Right ventricle myocardium superior (tissue), 1 donor: ENCODE measurements at places on chromosomes 13 and 19. TPM values are rescaled to one million over a fixed set of nuclear protein-coding genes. Genes with fewer than 3 reads are reported as not detected.

FREM2 gene
- total RNA-seq = 0.03 TPM

SETDB2 gene
- 13.4 TPM for total RNA-seq

GRCh38 chr13:76213423-76213904 is 577.3 kb downstream of the LMO7 start:
- DNase-seq = no peak

GRCh38 chr13:28805193-28805819 is 14.8 kb upstream of the MTUS2 start:
- DNase-seq = peak; percentile 54

GRCh38 chr13:49303533-49304252 is 56.0 kb downstream of the CDADC1 start:
- DNase-seq = no peak

DNA sequence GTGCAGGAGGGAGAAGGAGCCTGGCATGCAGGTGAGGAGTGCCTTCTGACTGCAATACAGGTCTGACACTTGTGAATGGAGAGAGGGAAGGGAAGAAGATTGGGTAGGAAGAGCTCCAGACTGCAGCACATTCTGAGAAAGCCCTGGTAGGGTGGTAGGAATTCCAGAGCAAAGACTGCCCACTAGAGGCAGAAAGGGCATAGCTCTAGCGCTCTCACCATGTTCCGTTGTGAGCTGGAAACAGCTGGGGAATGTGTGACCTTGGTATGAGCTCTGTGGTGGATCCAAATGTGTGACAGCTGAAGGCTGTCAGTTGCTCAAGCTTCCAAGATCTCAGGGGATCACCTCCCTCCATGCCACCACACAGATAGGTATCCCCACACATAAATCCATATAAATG is 2.9 kb upstream of the MTUS2 start:
- no peak for DNase-seq

DNA sequence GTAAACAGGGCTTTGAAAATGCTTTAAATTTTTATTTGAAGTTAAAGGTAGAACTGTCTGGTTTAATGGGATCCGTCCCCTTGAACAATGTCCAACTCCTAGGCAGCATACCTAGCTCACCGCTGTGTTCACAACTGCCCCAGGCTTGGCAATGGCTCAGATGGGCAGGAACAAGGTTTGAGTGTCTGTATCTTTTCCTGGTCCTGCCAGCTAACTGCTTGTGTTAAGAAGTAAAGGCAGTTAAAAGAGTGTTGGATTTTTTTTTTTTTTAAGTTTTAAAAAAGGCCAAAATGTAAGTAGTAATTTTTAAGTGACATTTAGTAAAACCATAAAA is 66.7 kb upstream of the FNDC3A start:
- peak; percentile 42 for DNase-seq

GRCh38 chr19:4593409-4593851 is 33.9 kb upstream of the SEMA6B start:
- no peak for DNase-seq

ZNF723 gene
- total RNA-seq = not detected

GRCh38 chr19:45591004-45591637 is 6.5 kb upstream of the OPA3 start:
- peak; percentile 51 for DNase-seq

IGSF23 gene
- total RNA-seq = not detected

DNA sequence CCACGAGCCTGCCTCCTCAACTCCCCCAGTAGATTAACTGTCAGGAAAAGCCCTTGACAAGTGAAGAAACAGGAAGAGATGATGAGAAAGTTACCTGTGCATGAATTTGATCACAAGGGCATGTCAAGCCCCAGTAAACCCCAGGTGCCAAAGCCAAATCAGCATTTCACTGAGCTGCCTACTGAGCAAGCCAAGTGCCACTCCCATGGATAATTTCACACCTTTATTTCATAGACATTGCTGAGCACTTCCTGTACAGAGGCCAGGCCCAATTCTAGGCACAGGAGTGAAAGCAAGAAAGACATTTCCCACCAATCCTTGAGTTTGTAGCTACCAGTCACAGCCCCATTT is 2.4 kb downstream of the GADD45GIP1 start:
- DNase-seq = no peak

DNA sequence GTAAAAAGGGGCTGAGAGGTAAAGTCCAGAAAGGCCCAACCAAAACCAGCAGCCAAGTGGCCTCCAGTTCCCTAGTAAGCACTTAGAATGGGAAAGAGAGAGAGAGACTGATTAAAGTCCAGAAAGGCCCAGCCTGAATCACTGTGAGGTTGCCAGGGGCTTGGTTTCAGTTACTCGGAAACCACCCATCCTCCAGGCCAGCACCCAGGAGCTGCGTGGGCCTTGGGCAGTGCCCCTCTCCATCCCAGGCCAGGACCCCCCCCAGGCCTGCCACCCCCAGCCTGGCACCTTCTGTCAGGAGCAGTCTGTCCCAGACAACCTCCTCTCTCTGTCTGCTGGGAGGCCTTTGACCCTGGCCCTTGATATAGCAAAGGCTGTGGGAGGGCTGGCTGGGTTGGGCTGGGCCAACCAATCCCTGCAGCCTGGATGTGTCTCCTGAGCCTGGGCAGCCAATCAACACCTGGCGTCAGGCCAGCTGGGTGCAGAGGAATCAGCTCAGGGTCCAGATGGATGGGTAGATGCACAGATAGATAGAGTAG is at the start of gene CYP4F2:
CYP4F2 (minus strand) TSS at position 337 of the 539 bp plus-strand sequence. CDS start 463 bp downstream, outside the sequence.
- no peak for DNase-seq

- no peak for DNase-seq
Observed at GRCh38 chr19:51460164-51460992, 2.1 kb upstream of the SIGLEC8 start.

LYPD3 gene
- total RNA-seq = 0.16 TPM

DNA sequence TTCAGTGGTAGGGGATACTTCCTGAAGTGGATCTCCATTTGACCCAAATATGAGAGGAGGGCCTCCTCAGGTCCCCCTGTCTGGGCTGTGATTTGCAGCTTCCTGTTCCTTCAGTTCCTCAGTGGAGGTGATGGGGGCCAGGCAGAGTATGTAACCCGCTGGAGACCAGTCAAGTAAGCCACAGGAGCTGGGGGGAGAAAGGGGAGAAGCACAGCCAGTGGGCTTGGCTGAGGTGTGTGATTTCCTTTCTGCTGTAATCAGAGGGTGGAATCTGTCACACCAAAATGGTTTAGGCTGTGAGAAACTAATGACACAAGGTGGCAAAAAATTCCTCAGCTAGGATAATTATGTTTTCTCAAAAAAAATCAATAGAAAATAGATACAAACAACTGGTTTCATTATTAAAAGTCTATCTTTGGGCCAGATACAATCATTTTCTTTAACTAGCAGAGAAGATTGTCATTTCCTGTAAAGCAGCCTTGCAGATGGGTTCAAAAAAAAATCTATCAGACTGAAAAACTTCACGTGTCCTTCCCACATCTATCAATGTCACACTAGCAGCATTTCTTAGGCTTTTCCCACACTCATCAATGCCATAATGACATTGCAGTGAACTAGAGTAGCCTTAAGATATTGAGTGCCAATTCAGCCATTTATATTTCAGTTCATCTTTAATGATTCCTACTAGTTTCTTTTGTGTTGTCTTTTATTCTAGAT is 1660.3 kb downstream of the EFNB2 start:
- DNase-seq = no peak

DNA sequence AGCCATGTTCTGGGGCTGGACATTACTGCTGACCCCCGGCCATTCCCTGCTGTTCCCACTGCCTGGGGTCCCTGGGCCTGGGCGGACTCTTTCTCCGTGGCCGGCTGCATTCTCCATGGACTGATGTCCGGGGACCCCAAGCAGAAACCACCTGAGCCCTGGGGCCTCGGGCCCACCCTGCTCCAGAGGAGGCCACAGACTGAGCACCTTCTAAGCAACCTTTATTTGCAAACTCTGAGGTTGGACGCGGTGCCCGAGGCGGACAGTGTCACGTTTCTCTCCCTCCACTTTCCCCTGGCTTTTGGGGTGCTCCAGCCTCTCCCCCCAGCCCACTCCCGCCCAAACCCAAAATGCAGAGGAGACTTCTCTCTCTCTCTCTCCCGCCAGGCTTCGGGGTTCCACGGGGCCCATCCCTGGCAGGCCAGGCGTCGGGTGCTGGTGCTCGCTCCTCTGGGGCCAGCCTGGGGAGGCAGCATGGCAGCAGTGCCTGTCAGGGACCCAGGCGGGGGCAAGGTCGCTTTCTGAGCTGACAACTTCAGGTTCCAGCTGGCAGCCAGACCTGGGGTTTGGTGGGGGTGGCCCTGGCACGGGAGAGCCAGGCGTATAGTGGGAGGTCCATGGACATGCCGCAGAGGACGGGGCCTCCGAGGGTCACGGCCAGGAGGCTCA is 2.3 kb upstream of the C19orf25 start:
- DNase-seq = no peak
